ENCODE measurements at places on chromosomes 12 and 14.

DNA sequence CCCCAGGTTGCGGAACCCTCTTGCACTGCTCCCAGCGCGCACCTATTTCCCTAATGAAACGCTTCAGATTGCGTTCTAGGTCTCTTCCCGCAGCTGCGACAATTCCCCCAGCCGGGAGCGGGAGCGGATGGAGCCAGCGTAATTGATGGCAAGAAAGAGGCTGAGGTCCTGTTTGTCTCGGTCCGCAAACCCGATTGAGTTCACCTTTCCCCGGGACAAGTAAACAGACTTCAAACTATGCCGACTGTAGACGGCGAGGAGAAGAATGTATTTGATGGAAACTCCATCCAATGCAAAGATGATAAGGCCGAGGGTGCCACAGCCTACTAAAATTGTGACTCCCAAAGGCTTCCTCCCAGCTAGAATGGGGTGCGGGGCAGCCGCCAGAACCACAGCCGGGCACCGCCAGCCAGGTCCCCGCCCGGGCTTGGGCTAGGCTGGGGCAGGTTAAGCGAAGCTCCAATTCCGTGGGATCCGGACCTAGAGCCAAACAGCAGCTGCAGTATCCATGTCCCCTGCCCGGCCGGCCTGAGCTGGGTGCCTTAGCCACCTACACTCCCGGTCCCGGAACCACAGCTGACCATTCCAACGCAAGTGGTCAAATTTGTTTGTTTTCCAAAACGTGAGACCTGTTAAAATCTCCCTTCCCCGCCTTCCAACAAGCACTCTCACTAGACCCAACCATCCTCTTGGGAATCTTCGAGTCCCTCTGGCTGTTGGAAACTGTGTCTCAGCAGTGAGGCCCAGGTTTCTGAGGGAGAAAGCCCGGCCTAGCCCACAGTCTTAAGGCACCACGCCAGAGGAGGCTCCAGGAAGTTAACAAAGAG is 5.5 kb downstream of the NKX2-1 start:
- peak; percentile 30 for DNase-seq

DNA sequence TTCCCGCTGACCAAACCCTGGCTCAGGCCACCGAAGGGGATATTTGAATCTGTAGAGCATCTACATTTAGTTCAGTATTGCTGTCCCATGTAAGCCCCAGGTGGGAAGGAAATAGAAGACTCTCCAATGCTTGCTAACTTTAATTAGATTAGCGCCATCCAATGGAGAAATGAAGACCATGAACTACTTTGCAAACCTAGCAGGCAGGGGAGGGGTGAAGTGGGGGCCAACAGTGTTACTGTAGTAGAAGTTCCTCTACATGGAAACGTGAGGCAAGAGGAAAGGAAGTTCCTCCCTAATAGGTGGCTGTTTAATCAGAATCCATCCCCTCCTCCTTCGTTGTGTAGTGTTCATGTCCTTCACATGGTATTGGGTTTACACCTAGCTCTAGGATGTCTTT is 9.3 kb upstream of the DENND5B start:
- no peak for DNase-seq

DNA sequence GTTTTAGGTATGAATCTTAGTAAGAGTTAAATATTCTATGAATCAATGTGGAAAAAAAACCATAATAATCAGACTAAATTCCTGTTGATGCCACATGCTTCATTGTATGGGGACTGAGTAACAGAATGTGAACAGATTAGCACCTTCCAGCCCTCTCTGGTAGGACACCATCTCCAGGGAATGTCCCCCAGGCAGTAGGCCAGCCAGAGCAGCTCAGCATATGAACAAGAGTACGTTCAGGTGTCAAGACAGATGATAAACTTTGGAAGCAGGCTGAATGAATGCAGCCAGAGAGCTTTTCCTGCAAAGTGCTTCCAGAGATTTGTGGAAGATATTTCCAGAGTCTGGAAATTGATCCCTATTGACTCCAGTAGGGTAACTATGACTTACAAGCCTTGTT is 204.4 kb downstream of the RPS29 start:
- DNase-seq: no peak

DNA sequence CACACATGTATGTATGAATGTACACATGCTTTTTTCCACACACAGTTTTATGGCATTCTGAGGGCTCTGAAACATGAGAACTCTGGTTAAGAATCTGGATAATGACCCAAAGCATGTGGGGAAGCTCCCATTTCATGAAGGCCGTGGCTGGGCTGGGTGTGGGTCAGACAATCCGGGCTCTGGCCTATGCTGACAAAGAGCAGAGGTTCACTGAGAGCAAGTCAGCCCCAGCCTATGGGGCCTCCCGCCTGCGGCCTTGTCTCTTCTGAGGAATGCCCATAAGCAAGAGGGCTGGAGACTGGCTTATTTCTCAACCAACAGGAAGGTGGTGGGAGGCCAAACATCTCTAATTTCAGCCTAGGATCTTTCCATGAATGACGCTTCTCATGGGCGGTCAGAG is 8.5 kb downstream of the MYH6 start:
- no peak for DNase-seq

- no peak for DNase-seq
These were observed 77.8 kb upstream of the HSPB8 start for GRCh38 chr12:119100933-119101332.

DNA sequence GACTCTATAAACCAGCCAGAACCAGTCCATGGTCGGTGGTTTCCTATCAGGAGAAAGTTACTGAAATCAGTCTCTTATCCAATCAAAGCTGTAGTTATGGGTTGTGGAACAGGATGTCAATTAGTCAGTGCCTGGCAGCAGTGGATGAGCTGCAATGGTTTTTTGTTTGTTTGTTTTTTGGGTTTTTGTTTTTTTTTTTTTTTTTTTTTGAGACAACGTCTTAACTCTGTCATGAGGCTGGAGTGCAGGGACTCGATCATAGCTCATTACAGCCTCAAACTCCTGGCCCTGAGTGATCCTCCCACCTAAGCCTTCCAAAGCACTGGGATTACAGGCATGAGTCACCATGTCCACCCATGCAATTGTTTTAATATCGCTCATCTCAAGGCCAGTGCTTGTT is 113.3 kb upstream of the CAND1 start:
- DNase-seq: no peak

DNA sequence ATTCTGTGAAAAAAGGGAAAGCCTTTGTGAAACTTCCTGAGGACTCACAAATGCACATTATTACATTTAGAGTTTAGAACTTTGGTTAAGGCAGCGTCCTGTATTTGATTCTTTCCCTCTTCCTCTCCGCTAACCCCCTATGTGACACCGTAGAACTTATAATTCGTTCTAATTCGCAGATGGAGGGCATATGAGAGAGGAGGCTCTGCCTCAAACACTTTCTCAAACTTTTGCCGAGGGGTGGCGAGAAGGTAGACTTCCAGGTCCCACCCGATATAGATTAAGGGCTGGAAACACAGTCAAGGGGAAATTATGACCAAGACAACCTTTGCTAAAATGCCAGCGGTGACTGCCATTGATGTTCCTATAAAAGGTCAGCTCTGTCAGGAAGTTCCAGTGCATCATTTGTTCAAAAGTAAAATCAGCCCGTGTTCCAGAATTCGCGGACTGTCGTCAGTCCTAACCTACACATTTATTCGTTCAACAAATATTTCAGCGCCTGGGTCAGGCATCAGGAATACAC is 904 bp upstream of the PAPOLA start:
- DNase-seq: no peak

DNA sequence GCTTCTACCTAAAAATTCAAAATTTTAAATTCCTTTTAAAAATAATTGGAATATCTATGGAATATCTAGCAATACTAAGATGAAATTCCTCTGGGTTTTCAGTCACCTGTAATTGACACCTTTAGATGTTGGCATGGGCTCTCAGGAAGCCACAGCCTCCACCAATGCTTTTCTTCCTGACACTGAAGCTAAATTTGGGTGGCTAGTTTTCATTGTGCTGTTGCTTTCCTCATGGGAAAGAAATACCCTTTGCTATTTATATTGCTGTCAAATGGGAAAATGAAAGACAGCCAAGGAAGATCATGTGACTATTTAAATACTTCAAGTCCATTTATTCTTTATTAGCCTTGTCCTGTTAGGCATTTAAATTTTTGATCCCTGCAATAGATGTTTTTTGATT is 313.0 kb downstream of the NAV3 start:
- no peak for DNase-seq

GRCh38 chr14:31180299-31181051 is 27.1 kb downstream of the HECTD1 start:
- DNase-seq: no peak

DNA sequence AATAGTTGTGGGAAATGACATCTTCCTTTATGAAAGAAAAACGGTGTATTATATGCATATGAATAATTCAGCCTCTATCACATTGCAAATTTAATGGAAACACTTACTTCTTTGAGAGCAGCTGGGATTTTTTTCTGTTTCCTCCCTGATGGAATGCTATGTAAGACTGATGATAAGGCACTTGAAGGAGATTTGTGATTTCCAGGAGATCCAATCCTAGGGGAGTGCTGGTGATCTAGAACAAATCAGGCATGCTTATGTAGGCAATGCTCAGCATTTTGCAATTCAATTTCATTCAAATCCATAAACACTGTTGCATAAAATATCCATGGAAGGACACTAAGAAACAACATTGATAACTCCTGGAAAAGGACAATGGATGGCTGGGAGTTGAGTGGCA is 16.0 kb upstream of the NR2C1 start:
- no peak for DNase-seq

GRCh38 chr14:98018628-98019027 is 1221.4 kb downstream of the VRK1 start:
- DNase-seq: no peak

GRCh38 chr14:65252482-65253255 is 150.4 kb upstream of the MAX start:
- DNase-seq: no peak

DNA sequence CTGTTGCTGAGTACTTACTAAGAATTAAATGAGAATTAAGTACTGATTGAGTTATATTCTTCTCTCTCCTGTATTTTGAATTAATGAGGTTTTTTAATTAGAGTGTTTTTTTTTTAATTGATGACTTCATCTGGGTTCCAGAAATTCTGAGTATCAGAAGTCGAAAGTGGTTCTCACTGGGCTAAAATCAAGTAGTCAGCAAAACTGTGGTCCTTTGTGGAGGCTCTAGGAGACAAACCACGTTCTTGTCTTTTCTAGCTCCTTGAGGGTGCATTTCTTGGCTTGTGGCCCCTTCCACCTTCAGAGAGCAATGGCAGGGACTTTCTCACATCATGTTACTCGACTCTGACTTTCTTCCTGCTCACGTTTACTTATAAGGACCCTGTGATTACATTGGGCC is 8.1 kb upstream of the DYRK4 start:
- DNase-seq: no peak

- no peak for DNase-seq
These were observed 401.0 kb downstream of the TMEM121 start for GRCh38 chr14:105927096-105928060.

DNA sequence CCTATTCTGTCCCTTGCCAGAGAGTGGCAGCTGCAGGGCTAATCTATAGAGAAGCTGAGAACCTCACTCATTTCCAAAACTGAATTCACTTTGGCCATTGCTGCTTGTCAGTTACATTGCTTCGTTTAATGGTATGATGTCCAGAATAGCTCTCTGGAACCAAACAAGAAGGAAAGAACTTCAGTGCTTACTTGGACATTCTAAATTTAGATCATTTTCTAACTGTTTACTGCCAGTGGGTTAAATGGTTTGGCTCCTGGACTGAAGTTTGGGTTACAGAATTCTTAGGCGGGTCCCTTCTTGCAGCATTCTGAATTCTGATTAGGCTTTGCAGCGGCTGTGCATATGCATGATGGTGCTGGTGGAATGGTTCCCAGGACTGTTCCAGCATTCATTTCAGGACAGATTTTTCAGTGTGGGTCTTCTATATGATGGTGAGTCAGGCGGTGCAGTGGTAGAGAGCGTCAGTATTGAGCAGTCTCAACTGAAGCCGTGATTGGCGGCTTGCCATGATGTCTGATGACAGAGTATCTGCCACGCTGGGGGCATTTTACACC is 148.7 kb downstream of the DYRK2 start:
- DNase-seq: no peak

DNA sequence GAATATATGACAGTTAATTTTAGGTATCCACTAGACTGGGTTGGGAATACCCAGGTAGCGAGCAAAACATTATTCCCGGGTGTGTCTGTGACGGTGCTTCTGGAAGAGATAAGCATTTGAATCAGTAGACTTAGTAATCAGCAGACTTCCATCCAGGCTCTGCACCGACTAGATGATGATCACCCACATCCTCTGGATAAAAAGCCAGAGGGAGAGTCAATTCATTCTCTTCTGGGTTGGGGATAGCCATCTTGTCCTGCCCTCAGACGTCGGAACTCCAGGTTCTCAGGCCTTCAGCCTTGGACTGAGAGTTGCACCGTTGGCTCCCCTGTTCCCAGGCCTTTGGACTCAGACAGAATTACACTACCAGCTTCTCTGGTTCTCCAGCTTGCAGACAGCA is 168.0 kb downstream of the PHLDA1 start:
- no peak for DNase-seq
